ENCODE measurements at places on chromosomes 16 and 17.
A peak's percentile ranks its signal among the peaks of the same experiment; 100 is the strongest.

DNA sequence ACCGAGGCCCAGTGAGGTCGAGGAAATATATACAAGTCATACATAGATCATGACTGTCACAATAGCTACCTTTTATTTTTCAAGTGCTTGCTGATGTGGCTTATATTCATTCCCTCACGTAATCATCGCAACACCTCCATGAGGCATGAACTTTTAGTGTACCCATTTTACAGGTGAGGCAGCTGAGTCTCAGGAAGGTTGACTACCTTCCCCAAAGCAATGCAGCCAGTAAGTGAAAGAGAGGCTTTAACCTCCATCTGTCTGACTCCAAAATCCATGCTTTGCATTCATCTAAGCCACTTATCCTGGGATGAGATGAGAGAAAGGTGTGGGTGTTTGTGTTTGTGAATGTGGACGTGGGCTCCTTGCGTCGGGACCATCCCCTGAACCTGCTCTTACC, 30.8 kb downstream of the CALB2 start:
- DNase-seq, result no peak

GRCh38 chr16:57519796-57520360, 16.5 kb downstream of the CCDC102A start:
- DNase-seq, result peak; percentile 63

DNA sequence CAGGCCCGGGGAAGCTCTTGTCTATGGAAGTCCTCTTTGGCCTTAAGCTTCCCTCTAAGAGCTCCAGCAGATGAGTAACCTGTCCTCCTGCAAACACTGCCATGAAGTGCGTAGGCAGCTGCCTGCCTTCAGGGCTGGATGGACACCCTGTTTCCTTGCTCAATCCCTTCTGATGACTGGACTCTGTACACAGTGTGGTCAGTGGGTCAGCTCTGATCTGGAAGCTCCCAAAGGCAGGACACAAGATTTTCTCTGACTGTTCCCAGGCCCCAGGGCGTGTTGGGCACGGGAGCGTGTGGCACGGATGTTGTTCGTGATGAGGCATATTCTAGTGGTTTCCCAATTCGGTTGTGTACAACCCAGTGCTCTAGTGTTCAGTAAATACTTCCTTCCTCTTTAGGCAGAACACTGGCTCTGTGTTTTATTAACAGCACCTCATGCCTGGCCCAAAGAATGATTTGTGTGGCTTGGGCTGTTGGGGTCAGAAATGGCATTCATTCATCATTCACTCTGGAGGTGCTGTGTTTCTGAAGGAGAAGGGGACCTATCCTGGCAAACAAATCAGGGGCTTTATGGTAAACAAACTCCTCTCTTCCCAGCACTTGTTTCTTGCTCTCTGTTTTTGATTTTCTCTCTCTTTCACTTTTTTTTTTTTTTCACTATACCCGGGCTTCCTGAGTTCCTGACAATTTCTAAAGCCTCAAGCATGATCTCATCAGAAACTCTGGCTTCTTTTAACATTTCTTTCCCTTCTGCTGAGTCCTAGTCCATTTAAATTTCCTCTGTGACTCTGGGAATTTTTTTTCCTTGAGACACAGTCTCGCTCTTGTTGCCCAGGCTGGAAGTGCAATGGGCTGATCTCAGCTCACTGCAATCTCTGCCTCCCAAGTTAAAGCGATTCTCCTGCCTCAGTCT, 12.0 kb upstream of the RNF157 start:
- DNase-seq, result peak; percentile 37

GRCh38 chr17:18093616-18094408, 6.1 kb downstream of the DRG2 start:
- DNase-seq, result no peak

Data from central memory CD4-positive, alpha-beta T cell (primary cell).